Stimulated activated CD4-positive, alpha-beta T cell treated with anti-CD3 and anti-CD28 coated beads, Interleukin-1b, Interleukin-23, amount 100 ng/mL, for 48 hours (primary cell): ENCODE measurements at places on chromosomes 2 and 18.

DNA sequence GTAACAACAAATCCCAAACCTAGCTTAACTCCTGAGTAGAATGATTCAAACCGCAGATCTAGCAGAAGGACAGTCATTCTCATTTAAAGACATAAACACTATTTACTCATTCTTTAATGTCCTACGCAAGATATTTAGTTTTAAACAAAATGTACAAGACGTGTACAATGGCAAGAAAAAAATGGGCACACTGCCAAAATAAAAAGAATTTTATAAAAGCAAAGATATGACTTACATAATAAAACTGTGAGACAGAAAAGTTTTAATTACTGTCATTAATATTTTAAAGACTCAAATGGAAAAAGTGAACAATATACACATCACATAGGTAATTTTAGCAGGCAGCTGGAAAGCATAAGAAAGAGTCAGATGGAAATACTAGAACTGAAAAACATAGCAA is 157.8 kb downstream of the GALNT13 start:
- DNase-seq = no peak

DNA sequence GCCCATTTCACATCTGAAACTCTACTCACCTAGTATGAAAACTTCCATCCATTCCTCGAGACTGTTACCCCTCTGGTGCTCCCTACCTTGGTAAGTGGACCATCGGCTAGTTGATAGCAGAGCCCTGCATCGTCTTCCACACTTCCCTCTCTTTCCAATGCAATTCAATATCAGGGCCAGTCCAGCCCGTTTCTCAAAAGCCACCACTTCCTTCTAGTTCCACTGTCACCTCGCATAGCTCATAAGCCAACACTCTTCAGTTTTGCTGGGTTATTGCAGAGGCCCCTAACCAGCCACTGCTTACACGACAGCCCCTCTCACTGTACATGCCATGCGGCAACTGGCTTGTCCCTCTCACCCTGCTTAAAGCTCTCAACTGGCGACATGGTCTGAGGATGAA is 10.2 kb upstream of the ZNF407 start:
- DNase-seq = no peak

GRCh38 chr2:227579791-227580190 is 18.9 kb upstream of the SCYGR2 start:
- DNase-seq = no peak

DNA sequence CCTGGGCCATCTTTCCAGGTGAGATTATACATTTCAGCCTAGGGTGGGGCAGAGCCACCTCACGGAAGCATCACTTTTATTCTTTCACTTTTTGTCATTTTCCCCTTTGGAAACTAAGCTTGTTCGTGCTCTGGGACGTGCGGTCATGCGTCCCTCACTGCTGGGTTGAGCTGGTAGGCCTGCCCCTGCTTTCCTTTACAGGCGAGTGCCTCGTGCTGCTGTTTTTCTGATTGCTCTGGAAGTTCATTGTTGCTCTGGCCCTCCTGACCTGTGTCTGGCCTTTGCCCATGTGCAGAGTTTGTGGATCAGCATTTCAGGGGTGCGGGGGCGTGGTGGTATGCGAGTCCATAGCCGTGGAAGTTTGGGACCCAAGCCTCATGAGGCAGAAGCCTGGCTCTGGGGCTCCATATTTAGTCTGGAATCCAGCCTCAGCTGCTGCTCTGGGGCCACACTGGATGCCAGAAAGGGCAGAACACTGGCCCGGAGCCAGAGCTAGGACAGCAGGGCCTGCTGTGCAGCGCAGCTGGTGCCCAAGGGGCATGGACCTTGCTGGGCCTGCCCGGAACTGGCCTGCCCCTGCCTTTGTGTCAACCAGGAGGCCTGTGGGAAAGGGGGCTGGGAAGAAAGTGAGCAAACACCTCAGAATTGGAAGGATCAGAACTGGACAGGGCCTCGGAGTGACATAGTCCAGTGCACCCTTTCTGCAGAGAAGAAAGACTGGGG is 51.1 kb downstream of the CTIF start:
- DNase-seq = no peak

GRCh38 chr18:42950732-42951131 is 164.8 kb downstream of the RIT2 start:
- DNase-seq = no peak

DNA sequence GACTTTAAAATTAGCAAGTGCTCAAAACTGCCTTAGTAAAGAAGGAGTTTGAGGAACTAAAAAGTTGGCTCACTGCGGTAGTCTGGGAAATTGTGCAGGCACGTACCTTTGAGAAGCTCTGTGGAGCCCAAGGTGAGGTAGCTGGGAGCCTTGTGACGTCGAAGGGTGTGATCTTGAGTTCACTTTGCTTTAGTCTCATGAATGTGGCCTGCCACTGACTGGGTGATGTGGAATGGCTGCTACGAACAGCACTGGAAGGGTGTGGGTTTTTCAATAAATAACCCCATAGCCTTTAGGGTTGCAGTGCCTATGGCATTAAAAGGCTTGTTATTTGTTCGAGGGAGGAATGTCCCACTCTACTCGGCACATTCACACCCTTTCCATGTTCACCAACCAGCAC is 312.3 kb downstream of the PRKCE start:
- no peak for DNase-seq

GRCh38 chr2:222296911-222297599 is 1.7 kb downstream of the PAX3 start:
- no peak for DNase-seq

DNA sequence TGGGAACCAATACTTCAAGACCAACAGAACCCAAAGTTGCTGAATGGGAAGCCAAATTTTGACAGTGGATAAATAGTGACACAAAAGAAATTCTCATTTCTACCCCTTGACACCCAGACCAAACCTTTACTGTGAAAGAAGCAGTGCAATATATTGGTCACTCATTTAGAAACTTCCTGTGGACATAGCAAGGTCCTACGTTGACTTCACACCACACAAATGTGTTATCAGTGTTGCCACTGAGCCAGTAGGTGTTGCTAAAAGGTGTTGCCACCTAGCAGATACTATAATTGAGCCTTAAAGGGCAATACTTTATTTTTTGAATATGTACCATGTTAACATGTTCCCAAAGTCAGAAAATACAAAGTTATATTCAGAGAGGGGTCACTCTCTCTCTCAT is 1008.9 kb upstream of the CDH2 start:
- no peak for DNase-seq

GRCh38 chr2:159129824-159130223 is 156.7 kb downstream of the WDSUB1 start:
- DNase-seq = no peak

DNA sequence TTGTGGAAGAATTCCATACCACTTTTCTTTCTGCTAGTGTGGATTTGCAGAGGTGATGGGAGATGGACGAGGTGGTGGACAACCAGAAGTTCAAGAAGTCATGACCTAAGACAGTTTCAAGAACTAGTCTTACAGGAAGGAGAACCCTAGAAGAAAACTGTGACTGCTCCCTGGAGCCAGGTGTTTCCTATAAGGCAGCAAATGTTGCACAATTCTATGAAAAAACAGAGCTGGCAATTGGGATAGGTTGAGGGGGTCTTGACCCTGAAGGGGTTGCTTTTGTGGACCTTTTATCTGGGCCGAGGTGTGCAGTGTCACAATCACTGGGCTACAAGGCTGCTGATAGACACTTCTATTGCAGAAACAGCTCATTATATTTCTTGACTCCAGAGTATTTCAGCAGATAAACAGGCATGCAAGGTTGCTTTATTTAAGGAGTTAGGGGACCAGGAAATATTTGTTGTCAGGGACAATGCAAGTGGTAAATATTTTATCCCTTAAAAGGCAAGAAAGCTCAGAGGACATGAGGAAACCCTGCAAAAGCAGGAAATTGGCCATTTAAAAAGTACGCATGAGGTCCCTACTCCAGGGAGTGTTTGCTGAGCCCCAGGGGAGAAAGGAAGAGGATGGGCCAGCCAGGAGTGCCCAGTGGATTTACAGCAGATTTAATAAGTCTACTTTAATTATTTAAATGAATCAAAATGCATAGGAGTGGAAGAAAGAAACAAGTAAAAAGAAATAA is 22.9 kb downstream of the APCDD1 start:
- no peak for DNase-seq

GRCh38 chr2:208010506-208010905 is 14.8 kb downstream of the PLEKHM3 start:
- DNase-seq = no peak

DNA sequence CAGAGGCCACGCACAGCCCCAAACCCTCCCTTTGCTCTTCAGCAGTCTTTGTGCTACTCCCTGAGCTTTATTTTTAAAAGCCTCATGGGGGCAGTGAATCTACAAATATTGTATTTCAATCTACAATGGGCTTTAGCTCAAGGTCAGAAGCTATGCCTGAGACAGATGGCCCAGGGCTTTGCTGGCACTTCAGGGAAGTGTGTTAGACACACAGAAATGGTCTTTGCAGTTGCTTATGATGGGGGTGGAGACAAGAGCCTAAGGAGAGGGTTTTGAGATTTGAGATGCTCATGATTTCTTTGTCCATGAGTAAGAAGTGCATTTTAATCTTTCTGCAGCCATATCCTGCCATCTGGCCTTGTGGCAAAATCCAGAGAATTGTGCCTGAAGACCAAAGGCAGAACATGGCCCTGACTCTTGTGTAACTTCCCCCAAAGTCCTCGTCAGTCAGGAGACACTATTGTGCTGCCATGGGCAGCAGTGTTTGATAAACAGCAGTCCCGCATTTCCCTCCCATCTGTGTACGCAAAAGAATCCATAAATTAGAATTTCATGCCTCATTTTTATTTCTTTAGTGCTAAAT is 92.6 kb downstream of the VAPA start:
- no peak for DNase-seq

GRCh38 chr2:12675352-12675795 is 41.4 kb upstream of the TRIB2 start:
- no peak for DNase-seq

DNA sequence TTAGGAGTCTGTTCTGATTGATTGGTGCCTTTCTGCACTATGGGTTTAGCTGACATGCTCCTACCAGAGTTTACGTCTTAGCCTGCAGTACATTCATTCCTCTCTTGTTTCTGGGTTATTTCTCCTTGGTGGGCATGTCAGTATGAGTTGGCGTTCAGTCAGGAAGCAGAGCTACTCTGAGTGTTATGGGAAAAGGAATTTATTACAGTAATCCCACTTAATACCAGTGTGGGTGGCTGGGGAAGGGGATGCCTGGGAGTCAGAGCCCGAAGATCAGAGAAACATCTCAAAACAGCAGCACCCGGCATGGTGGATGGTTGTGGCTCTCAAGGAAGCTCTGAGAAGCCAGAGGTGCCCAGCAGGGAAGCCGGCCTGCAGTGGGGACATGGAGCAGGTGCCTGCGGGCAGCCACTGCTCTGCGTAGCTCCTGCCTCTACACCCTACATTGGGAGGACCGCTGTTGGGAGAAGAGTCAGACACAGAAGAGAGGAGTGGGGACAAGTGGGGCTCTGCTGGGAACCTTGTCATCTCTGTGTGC is 48.9 kb downstream of the RAB31 start:
- DNase-seq = no peak

DNA sequence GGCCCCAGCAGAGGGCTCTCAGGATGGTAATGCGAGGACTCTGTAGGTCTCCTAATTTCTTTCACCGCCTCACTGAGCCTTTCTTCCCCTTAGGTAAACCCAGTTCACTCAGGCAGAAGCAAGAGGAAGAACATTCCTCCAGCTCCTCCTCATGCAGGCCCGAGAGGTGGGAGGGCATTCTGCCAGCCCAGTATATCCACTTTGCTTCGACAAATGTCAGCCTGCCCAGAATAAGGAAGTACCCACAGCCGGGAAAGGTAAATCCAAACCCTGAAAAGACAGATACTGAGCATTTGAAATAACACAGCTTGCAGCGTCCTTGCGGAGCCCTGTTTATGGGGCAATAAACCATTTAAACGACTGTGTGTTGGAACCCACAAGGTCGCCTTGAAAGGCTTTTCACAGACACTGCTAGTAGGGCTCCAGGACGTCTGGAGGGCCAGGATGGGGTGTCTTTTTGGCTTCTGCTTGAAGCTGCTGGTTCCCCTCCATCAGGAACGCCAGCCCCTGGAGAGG is 63.0 kb upstream of the STPG4 start:
- DNase-seq = no peak

DNA sequence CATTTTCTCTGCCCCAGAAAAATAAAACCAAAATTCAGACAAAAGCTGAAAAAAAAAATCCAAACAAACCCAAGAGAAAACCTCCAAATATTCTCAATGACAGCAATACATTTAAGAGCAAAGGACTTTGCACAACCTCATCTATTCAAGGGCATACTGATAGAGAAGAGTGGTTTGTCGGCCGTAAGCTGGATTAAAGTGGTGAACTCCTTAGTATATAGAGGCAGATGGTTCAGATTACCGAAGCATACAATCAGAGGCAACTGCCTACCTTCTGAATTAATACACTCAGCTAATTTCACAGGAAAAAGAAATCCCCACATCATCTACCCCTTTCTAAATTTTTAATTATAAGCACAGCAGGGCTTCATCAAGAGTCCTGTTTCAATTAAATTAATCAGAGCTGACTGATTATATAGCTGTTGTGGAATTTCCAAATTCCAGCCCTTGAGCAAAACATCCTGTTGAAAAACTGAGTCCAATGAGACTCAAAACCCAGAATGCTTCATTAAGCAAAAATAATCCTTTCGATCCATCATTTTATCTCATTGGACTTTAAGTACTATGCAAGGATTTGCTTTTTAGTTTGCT is at the start of gene CPLX4:
Gene CPLX4, minus strand, starts transcription at position 190 of the 591 bp plus-strand sequence. Its CDS starts 187 bp downstream, at position 3.
- DNase-seq = no peak

DNA sequence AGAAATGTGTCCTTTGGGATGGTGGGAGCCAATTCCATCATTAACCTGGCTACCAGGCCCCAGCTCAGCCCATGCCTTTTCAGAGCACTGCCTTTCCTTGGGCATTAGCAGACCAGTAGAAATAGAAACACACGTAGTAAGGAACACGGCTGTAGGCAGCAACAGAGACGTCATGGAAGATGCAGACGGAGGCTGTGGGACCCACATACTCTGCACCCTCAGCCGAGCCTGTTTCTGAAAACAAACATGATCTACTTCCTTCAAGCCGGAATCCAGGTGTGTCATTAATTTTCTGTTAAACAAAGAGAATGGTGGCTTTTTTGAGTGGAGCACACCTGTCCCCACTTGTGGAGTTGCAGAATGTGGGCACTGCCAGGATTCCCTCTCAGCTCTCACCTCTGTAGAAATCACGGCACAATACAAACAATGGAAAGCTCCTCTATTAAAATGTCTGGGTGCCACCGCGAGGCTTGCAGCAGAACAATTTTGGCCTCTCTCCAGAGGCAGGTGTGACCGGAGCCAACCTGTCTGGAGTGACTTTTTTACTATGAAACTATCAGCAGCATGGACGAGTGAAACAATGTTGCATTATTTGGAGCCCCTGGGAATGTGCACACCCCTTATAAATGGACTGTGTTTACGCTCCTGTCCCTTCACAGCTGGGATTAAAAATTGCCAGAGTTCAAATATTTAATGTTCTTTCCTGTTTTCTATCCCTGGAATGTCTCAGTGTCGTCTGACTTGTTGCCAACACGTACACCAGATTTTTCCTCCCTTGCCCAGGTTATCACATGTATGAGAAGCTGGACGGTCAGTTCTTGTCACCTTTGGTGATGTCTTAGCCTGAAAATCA is 31.7 kb downstream of the SPP2 start:
- DNase-seq = no peak

DNA sequence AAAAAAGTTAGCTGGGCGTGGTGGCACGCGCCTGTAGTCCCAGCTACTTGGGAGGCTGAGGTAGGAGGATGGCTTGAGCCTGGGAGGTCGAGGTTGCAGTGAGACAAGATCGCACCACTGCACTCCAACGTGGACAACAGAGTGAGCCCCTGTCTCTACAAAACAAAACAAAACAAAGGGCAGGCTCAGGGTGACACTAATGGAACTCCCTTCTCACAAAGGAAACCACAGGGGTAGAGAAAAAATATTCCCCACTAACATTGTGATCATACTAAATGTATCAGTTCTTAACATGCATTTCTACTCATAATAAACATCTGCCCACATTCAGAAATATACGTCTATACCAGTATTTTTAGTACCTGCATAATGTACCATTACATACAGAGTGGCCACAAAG is 21.1 kb downstream of the STAM2 start:
- no peak for DNase-seq
